Activated CD4-positive, alpha-beta T cell treated with anti-CD3 and anti-CD28 coated beads, Interleukin-10, Interleukin-2, amounts not matched to agents 100 ng/mL and 50 ng/mL, durations not matched to agents 16 hours and 8 hours (primary cell): ENCODE measurements at places on chromosomes 1 and 21.

DNA sequence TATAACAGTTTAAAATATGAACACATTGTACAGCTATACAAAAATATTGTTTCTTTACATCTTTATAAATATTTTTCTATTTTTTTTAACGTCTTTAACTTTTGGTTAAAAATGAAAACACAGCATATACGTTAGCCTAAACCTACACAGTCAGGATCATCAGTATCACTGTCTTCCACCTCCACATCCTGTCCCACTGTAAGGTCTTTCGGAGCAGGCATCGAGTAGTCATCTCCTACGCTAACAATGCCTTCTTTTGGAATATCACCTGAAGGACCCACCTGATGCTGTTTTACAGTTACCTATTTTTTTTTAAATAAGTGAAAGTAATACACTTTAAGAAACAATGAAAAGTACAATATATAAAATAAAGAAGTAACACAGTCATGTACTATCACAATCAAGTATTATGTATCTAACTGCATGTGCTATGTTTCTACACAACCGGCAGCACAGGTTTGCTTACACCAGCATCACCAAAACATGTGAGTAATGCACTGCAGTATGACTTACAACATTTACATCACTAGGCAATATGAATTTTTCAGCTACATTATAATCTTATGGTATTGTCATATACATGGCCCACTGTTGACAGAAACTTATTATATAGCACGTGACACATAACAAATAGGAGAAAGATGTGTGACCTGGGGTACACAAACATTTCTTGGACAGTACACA, 254.4 kb downstream of the AKT3 start:
- DNase-seq = peak; percentile 68

- no peak for DNase-seq
Observed at GRCh38 chr1:209883341-209883971, 54.6 kb upstream of the SYT14 start.

DNA sequence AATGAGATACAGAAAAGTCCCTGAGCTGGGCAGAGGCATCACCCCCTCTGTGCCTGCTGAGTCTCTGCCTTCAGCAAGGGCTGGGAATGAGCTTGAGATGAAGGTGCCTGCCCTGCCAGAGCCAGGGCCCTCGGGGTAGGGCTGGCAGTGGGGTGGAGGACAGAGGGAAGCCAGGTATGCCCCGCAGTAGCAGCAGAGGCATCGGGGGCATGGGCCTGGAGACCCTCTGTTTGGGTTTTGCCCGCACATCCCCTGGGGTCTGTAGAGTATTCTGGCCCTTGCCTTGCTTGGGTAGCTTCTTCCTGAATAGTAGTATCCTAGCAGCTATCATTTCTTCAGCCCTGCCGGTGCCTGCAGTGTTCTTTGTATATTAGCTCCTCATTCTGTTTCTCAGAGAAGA, 33.0 kb downstream of the QSOX1 start:
- no peak for DNase-seq

DNA sequence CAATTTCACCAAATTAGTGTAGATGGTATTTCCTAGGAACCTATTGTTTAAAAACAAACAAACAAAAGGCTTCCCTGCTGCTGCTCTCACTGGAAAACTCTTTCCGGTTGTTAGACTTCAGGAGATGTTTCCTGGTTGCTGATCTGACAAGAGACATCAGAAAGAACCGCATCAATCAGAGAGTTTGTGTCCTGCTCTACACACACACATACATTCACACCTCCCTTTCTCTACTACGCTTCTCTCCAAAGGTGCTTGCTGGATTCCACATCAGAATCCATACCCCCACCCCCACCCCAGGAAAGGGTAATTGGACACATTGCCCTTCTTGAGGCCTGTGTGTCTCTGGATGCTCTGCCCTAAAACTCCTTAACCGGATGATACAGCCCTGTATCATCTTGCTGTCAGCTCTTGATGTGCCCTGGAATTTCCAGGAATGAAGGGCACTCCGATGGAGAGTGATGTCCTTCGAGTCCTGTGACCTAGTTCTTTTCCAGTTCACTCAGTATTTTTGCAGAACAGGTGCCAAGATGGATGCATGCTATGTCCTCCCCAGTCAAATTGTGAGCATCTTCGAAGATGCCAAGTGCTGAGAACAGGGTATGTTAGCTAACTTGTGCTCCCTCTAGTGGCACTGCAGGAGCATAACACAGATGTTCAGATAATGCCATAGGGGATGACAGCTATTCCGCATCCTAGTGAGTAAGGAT, 113.7 kb upstream of the SLC35F3 start:
- peak; percentile 68 for DNase-seq

- DNase-seq = no peak
Observed at GRCh38 chr1:163535807-163536206, 214.1 kb downstream of the NUF2 start.

GRCh38 chr1:154158307-154159125, 3.6 kb upstream of the NUP210L start:
- peak; percentile 21 for DNase-seq

DNA sequence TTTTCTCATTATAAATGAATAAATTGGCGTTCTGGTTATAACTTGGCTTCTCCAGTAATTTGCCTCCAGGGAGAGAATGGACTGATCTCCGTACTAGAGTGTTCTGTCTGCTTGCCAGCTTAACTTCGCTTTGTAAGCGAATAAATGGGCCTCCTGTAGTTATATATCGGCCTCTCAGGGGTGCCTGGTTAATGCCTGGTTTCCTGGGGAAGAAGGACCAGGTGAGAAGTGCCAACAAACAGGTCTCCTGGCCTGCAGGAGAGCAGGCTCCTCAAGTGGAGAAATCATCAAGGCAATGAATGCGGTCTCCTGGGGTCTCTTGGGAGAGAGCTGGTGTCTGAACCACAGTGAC, 107.4 kb upstream of the SERBP1 start:
- DNase-seq = no peak

DNA sequence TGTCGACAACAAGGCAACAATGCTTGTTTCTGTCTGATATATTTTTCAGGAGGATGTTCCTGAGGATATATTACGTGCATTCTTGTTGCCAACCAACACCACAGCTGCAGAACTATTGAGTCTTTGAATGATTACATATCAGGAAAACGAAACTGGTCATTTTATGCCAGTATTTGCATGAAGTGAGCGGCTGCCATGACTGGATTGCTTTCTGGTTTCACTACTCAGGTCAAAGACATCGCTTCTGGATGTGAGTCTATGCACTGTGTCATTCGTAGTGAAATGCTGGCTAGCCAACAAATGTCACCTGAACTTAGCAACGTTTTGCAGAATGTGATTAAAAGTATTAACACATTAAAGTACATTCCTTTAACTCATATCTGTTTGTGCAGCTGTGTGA, 35.8 kb upstream of the OLFM3 start:
- DNase-seq = no peak

GRCh38 chr21:28699596-28700259, 292.9 kb downstream of the LTN1 start:
- DNase-seq = no peak
